ENCODE measurements at places on chromosomes 7 and 10.
A peak's percentile ranks its signal among the peaks of the same experiment; 100 is the strongest.

- no peak for DNase-seq
Observed at GRCh38 chr7:16998481-16999051, 116.8 kb upstream of the AGR3 start.

DNA sequence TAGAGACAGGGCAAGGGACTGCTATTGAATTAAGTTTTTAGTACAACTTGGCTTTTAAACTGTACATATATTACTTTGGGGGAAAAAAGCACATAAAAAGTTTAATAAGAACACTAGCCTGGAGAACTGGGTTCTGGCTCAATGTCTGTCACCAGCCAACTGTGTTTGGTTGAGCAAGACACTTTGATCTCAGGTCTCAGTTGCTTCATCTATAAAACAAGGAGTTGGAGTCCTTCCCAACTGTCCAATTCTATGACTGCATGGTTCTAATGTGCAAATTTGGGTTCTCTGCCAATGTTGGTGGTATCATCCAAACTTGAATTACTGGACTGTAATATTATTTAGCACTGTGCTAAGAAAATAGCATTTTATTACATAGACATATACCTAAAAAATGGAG lies 50.3 kb downstream of the ATXN7L1 start:
- DNase-seq, result no peak

GRCh38 chr7:101241015-101241363 lies 3.4 kb upstream of the CLDN15 start:
- no peak for DNase-seq

GRCh38 chr7:99040104-99040958 lies 103.6 kb downstream of the SMURF1 start:
- DNase-seq, result peak; percentile 61

DNA sequence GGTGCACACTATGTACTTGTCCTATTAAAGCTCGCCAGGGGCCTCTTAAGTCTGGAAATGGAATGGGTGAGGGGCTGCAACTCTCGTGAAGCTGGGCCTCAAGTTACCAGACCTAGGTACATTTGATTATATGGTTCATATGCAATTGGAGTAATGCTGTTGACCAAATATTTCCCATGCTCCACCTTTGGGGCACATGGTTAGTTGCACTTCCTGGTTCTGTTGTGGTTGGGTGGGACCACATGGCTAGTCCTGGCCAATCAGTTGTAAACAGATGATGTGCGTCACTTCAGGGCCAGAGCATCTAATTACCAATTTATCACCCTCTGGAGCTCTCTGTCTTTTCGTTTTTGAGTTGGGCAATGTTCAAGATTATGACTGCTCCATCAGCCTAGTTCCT lies 39.5 kb upstream of the OPN4 start:
- no peak for DNase-seq

DNA sequence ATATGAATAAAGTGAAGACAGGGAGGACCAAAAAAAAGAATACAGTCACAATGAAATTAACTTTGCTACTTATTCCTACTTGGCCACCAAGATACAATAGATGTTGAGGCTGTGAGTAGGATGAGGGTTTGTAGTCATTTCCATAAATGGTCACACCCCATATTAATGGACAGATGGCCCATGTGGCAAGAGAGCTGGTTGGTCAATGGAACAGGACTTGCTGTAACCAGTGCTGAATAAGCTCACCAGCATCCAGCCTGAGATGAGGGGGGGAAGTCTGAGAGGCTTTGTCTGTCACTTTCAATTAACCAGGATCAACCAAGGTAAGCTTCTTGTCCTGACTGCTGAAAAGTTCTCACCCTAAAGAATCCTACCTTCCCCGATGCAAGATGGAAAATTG lies 130.4 kb upstream of the KCNMA1 start:
- DNase-seq, result no peak

DNA sequence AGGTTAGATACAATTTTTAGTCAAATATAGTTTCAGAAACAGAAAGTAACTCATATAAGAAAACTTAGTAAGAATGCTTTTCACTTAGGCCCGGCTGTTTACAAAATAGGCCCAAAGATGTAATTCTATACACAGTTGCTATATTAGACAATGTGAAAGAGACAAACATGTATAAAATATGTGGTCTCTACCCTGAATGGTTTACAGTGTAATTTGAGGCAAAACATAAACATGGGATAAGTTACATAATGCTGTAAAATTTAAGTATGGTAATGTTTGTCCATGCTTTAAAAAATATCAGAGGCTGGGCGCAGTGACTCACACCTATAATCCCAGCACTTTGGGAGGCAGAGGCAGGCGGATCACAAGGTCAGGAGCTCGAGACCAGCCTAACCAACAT lies 18.7 kb downstream of the KRIT1 start:
- DNase-seq, result peak; percentile 18

GRCh38 chr7:27569106-27569505 lies 93.6 kb downstream of the HIBADH start:
- no peak for DNase-seq

DNA sequence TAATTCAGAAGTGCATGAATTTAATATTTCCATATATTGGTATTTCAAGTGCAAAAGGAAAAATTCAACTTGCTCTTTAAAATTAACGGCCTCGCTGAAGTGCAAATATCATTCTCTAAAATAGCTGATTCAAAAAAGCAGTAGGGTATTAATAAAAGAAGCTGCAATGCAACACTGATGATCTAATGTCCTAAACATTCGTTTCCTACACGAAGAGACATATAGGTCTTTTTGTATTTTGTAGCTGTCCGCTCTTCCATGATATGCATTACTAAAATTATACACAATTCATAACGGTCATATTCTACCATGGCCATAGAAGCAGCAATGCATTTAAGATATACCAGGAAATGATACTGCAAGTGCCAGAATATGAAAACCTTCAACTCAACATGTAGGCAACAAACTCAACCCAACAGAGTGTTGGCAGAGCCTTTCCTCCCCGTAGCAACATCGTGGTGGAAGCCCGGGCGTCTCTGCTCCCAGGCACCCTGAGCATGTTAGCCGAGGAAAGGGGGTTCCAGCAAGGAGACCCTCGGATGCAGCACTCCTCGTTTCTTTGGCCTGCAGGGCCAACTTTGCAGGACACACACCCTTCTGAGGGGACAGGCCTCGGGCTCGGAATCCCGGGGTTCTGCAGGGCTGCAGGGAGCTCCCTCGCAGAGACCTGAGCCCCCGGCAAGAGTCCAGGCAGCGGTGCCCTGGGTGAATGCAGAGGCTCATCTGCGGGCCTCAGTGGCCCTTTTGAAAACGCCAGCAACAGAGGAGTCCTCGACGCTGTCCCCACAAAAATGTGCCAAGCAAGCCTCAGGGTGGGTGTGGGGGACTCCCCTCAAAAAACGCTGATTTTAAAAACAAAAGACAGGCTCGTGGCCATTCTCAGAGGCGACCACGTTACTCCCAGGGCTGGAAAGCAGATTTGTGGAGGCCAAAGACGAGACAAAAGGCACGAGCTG lies 1.6 kb downstream of the FAM171A1 start:
- DNase-seq, result no peak

- DNase-seq, result no peak
Observed at GRCh38 chr10:49364051-49364450, 31.8 kb downstream of the DRGX start.

GRCh38 chr7:106608661-106609060 lies 52.3 kb downstream of the CCDC71L start:
- DNase-seq, result no peak

DNA sequence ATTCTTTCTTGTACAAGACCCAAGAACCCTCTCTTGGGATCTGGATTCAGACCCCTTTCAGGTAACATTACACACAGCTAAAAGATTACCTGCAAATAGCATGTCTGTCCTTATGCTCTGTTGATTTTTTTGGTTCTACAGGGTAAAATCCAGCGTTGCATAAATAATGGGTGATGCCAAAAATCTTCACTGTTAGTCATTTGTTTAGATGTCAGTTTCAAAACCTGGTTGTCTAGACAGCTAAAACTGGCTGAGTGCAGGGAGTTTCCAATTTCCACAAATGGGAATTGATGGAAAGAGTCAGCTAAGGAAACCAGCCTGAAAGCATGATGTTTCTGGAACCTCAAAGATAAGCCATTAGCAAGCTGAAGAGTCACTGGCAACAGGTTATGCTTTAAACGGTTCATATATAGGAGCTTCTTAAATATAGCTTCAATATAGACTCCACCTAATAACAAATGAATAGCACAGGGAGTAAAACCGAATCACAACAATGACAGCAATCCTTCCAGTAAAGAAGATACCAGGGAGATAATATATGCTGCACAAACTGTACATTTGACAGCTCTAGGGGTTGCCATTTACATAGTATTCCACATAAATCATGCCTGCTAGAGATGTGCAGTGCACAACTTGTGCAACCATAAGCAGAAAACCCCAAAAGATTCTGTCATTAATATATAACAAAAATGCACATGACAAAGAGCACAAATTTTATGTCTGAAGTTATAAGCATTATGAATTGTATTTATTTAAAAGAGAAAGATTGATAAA lies 20.4 kb downstream of the CCDC71L start:
- DNase-seq, result no peak

Measured in AG04450 (cell line).